ENCODE measurements at places on chromosomes 4 and X. TPM values are rescaled to one million over a fixed set of nuclear protein-coding genes. Genes with fewer than 3 reads are reported as not detected.

Gene HPGDS
- not detected for total RNA-seq

Gene RELL1
- 70.4 TPM for total RNA-seq

Gene TAF7L
- 0.26 TPM for total RNA-seq

Gene RIPPLY1
- not detected for total RNA-seq

Gene EPHA5
- total RNA-seq = 0.53 TPM

Gene PFKFB1
- 0.19 TPM for total RNA-seq

Gene CDKL5
- total RNA-seq = 2.8 TPM

Gene RPGR
- 5.3 TPM for total RNA-seq

Gene NKX6-1
- total RNA-seq = not detected

Gene LRRC66
- total RNA-seq = 0.53 TPM

Gene CT45A5
- not detected for total RNA-seq

Gene ANKRD37
- total RNA-seq = 4.0 TPM
